ENCODE measurements at places on chromosomes 3 and 15. TPM values are rescaled to one million over a fixed set of nuclear protein-coding genes. Genes with fewer than 3 reads are reported as not detected.

DNA sequence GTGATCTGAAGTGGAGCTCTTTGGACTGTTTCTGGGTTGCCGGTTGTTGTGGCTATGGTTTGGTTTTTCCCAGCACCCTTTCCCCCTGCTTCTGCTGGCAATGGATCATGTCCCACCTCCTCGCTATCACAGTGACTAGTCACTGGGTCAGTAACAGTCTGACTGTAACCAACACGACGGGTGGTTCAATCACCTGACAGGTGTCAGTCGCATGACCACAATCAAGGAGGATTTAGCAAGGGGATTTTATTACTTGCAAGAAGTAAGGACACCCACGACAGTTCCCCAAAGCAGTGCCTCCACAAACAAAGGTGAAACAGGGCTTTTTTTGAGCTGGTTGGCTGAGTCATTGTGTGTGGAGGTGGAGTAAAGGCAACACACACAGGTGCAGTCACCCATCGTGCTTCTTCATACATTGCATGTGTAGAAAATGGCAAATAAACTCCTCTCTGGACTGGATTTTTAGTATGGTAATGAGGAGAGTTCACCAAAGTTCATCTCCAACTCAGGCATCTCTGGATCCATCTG, 58.8 kb upstream of the FAM3D start:
- H3K4me1 ChIP-seq = peaks cover 10% of the 10 kb centered on the region
- no peaks in the 10 kb centered on the region for H3K36me3 ChIP-seq
- H3K4me3 ChIP-seq = no peak overlapping the region
- H3K27me3 ChIP-seq = no peaks in the 10 kb centered on the region
- H3K27ac ChIP-seq = no peak overlapping the region

- H3K27me3 ChIP-seq = no peaks in the 10 kb centered on the region
- H3K4me3 ChIP-seq = no peak overlapping the region
- H3K4me1 ChIP-seq = peaks cover 37% of the 10 kb centered on the region
- no peaks in the 10 kb centered on the region for H3K36me3 ChIP-seq
- DNase-seq = no peak
- no peak overlapping the region for H3K27ac ChIP-seq
Observed at GRCh38 chr3:45127130-45127822, 18.9 kb downstream of the CDCP1 start.

- DNase-seq = no peak
- H3K4me1 ChIP-seq = peaks cover 3% of the 10 kb centered on the region
- no peaks in the 10 kb centered on the region for H3K36me3 ChIP-seq
- H3K27ac ChIP-seq = no peak overlapping the region
- H3K4me3 ChIP-seq = no peak overlapping the region
Observed at GRCh38 chr15:87618203-87618725, 638.3 kb downstream of the NTRK3 start.

DNA sequence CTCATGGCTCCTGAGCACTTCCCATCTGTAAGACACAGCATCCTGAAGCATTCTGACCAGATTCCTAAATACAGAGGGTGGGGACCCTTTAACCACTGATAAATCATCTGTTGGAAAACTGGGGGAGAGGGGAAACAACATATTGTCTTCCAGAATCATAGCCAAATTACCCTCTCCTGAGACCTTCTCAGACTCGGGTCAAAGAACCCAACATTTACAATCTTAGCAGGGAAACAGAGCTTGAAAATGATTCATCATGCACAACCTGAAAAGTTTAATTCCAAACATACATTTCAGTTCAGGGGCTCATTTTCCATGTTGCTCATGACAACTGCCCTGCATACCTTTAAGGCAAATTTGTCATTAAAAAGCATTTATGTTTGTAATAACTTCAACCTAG, 48.5 kb upstream of the TSPAN3 start:
- H3K27me3 ChIP-seq = no peaks in the 10 kb centered on the region
- no peak overlapping the region for H3K4me3 ChIP-seq
- H3K27ac ChIP-seq = peak overlapping the region; percentile 79
- peaks cover 39% of the 10 kb centered on the region for H3K4me1 ChIP-seq
- H3K36me3 ChIP-seq = peaks cover 7% of the 10 kb centered on the region
- DNase-seq = no peak

GRCh38 chr3:125214738-125215137, 2.2 kb upstream of the SLC12A8 start:
- DNase-seq = no peak
- H3K4me3 ChIP-seq = no peak overlapping the region
- peaks cover 20% of the 10 kb centered on the region for H3K4me1 ChIP-seq

GRCh38 chr3:9087831-9088413, 124.7 kb upstream of the RAD18 start:
- no peak for DNase-seq
- H3K4me3 ChIP-seq = no peak overlapping the region
- H3K4me1 ChIP-seq = no peaks in the 10 kb centered on the region
- peaks cover 28% of the 10 kb centered on the region for H3K27me3 ChIP-seq
- H3K36me3 ChIP-seq = no peaks in the 10 kb centered on the region

DNA sequence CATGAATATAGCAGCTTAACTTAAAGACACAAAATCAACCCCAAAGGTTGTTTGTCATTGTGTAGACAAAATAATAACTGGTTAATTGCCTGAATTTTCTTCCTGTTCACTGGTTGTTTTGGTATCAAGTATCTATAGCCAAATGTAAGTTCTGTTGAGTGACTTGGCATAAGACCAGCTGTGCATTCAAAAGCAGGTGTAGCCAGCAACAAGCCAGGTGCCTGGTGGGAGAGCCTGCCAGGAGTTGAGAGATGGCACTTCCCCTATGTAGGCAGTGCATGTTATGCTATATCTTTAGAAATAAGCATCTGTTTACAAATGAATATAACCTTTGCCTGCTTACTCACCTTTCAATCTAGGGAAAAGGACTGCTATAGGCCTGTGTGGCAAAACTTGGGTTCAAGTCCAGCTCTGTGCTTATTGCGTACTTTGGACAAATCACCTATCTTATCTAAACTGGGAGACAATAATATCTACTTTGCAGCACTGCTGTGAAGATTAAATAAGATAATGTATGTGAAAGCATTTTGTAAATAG, 84.9 kb upstream of the TBL1XR1 start:
- H3K27me3 ChIP-seq = no peaks in the 10 kb centered on the region
- no peak overlapping the region for H3K4me3 ChIP-seq
- H3K27ac ChIP-seq = no peak overlapping the region
- DNase-seq = no peak
- no peaks in the 10 kb centered on the region for H3K36me3 ChIP-seq
- peaks cover 16% of the 10 kb centered on the region for H3K4me1 ChIP-seq

- peaks cover 11% of the 10 kb centered on the region for H3K4me1 ChIP-seq
- no peaks in the 10 kb centered on the region for H3K36me3 ChIP-seq
- no peak for DNase-seq
Observed at GRCh38 chr3:121431726-121432517, 113.9 kb downstream of the POLQ start.

- no peak for DNase-seq
- H3K36me3 ChIP-seq = no peaks in the 10 kb centered on the region
- H3K4me1 ChIP-seq = peaks cover 9% of the 10 kb centered on the region
- H3K27ac ChIP-seq = no peak overlapping the region
- peaks cover 29% of the 10 kb centered on the region for H3K27me3 ChIP-seq
- no peak overlapping the region for H3K4me3 ChIP-seq
Observed at GRCh38 chr3:56776556-56776950, 25.2 kb downstream of the ARHGEF3 start.

GRCh38 chr15:45549541-45550220, 27.1 kb upstream of the SLC30A4 start:
- no peak for DNase-seq
- peak overlapping the region; percentile 63 for H3K4me3 ChIP-seq
- peaks cover 36% of the 10 kb centered on the region for H3K4me1 ChIP-seq
- peak overlapping the region; percentile 92 for H3K27ac ChIP-seq
- H3K36me3 ChIP-seq = no peaks in the 10 kb centered on the region

- no peak overlapping the region for H3K4me3 ChIP-seq
- H3K27ac ChIP-seq = no peak overlapping the region
- no peak for DNase-seq
- no peaks in the 10 kb centered on the region for H3K27me3 ChIP-seq
- peaks cover 2% of the 10 kb centered on the region for H3K4me1 ChIP-seq
Observed at GRCh38 chr15:63538876-63539275, 34.5 kb downstream of the USP3 start.

DNA sequence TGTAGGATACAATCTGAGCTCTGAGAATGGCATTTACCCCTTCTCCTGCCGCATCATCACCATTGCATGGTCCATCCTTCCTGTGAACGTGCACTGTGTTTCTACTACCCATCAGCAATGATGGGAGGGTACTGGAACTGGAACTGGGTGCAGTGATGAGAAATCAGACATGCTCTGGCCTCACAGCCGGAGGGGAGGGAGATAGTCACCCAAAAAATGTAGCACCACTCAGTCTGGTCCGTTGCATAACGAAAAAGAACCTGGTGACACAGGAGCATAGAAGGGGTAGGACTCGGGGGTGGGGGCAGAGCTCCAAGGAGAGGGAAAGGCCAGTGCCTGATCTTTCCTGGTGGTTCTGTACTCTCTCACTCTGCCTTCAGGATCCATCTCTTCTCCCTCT, 205.0 kb downstream of the RPLP1 start:
- H3K27me3 ChIP-seq = peaks cover 44% of the 10 kb centered on the region
- H3K36me3 ChIP-seq = no peaks in the 10 kb centered on the region
- no peaks in the 10 kb centered on the region for H3K4me1 ChIP-seq

DNA sequence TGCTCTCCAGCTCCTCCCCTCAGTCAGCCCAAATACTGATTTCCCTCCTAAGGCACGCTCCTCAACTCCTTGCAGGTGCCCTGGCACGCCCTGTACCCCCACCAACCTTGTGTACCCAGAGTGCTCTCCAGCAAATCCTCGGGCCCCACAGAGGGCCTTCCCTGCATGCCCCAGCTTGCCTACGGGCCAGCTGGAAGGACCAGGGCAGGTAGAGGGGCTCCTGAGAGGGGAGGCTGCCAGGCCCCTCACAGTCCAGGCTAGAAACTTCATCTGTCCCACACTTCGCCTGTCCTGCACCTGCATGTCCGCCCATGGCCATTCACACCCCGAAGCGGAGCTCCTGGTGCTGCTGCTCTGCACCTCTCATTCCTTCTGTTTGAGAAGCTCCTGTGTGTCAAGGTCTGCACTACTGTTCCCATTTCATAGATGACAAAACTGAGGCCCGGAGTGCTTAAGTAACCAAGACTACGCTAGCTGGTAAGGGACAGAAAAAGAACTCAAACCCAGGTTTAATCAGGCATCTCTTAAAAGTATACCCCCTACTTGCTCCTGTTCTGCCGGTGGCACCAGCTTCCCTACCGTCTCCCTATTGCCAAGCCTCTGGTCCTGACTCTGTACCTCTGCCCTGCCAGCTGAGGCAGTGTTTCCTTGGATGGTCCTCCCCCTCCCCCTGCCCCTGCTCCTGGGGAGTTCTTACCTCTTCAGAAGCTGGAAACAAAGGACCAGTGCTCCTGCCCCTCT, 35.6 kb downstream of the ZXDC start:
- peaks cover 13% of the 10 kb centered on the region for H3K36me3 ChIP-seq
- H3K4me1 ChIP-seq = peaks cover 1% of the 10 kb centered on the region
- no peak overlapping the region for H3K27ac ChIP-seq
- peak; percentile 71 for DNase-seq

GRCh38 chr3:15023249-15023648, 41.9 kb downstream of the MRPS25 start:
- H3K36me3 ChIP-seq = peaks cover 53% of the 10 kb centered on the region
- H3K27me3 ChIP-seq = no peaks in the 10 kb centered on the region
- H3K4me1 ChIP-seq = no peaks in the 10 kb centered on the region
- no peak for DNase-seq
- H3K27ac ChIP-seq = no peak overlapping the region
- no peak overlapping the region for H3K4me3 ChIP-seq

GRCh38 chr3:10757821-10758130, 58.3 kb upstream of the SLC6A11 start:
- peaks cover 20% of the 10 kb centered on the region for H3K27me3 ChIP-seq
- H3K4me1 ChIP-seq = no peaks in the 10 kb centered on the region
- H3K27ac ChIP-seq = no peak overlapping the region

The MORC1 gene
- not detected for total RNA-seq

The PSTPIP1 gene
- not detected for total RNA-seq

The GNL3 gene
- total RNA-seq = 69.8 TPM

The PPP1R14D gene
- not detected for total RNA-seq

The MYH15 gene
- total RNA-seq = 0.08 TPM

The GABRR3 gene
- total RNA-seq = not detected

The APOD gene
- 3.2 TPM for total RNA-seq

The SNTN gene
- total RNA-seq = not detected

The TMOD2 gene
- 4.3 TPM for total RNA-seq

The SV2B gene
- not detected for total RNA-seq

The PLCD1 gene
- total RNA-seq = 21.8 TPM
